Stimulated activated CD4-positive, alpha-beta T cell treated with anti-CD3 and anti-CD28 coated beads, Interleukin-4, amount 100 ng/mL, for 48 hours (primary cell): ENCODE measurements at places on chromosomes 16 and 17.

- no peak for DNase-seq
These were observed 15.1 kb downstream of the SOX8 start for GRCh38 chr16:996681-997080.

DNA sequence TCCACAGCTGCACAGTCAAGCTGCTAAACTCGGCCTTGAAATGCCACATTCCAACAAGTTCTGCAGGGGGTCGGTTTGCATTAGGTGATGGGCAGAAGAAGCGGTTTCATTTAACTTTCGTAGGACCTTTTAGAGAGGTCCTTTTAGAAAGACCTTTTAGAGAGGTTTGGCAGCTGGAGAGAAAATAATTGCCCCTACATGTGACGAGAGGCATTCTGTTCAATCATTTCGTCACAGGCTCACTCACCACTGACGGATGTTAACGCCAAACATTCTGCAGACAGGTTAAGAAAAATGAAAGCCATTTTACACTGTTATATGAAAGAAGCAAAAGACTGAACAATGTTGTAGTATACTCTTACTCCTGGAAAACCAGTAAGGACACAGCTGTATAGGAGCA is 76.5 kb upstream of the ZNF423 start:
- DNase-seq: no peak

DNA sequence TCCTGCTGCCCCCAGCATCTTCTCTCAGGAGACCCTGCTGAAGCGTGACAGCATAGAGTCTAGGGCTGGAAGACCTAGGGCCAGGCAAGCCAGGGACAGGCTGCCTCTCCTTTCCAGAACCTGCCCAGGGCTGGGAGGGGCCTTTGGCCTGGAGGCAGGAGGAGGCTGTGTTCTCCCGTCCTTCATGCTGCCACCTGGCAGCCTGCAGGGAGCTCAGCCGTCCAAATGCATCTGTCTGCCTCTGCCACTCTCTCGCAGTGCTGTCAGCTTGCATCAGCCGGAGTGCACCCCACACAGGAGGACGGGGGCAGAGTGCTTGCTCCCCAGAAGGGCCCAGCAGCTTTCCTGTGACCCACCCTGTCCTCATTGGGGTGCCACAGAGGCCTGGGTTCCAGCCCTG is 31.3 kb downstream of the ARHGAP23 start:
- DNase-seq: no peak

GRCh38 chr17:54967621-54968261 is 713 bp downstream of the COX11 start:
- peak; percentile 10 for DNase-seq

DNA sequence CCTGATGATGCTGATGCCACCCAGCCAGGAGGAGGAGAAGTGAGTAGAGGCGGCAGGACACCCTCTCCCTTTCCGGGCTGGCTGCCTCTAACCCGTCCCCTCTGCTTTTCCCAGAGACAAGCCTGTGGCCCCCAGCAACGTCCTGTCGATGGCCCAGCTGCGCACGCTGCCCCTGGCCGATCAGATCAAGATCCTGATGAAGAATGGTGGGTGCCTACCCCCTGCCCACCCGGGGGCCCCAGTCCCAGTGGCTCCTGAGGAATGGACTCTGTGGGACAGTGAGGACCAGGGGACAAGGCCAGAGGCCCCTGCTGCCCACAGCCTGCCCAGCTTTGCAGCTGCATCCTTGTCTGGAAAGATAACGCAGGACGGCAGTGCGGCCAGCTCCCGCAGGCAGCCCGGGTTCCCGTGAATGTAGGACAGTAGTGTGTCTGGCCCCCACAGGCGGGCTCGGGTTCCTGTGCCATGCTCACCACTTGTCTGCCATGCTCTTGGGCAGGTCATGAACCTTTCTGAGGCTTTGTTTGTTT is 19.9 kb downstream of the POLR3E start:
- DNase-seq: no peak

GRCh38 chr16:23302045-23302956 is at the start of gene SCNN1B:
Gene SCNN1B, plus strand, starts transcription at chr16:23302302. Its CDS starts 46,298 bp downstream, at chr16:23348600.
- DNase-seq: no peak

DNA sequence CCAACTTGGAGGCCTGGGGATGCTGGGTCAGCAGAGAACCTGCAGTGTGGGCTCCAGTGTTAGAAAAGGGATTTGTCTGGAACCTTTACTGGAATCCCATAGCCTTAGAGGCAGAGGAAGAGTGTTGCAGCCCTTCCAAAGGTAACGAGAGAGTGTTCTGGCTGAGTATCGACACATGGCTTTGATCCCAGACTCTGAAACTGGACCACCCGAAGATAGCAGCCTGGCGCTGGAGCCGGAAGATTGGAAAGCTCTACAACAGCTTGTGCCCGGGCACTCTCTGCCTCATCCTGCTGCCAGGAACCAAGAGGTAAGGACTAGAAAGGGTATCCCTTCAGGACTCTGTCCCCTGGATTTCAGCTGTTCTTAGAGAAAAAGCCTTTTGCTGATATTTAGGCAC is 39.7 kb downstream of the REXO5 start:
- no peak for DNase-seq

- DNase-seq: no peak
These were observed 22.7 kb upstream of the ASGR2 start for GRCh38 chr17:7137171-7137943.

- DNase-seq: no peak
These were observed 29.8 kb upstream of the CIBAR2 start for GRCh38 chr16:85142129-85142513.
